Sigmoid colon (tissue), 7 donors: ENCODE measurements at places on chromosomes 7 and 10. TPM values are rescaled to one million over a fixed set of nuclear protein-coding genes. Genes with fewer than 3 reads are reported as not detected.

Gene CYP2C8
- total RNA-seq, result not detected

Gene POLR2J3
- 18.0 TPM for total RNA-seq

- no peak overlapping the region for H3K4me3 ChIP-seq
- DNase-seq, result no peak
- no peak overlapping the region for H3K27ac ChIP-seq
- H3K27me3 ChIP-seq, result no peaks in the 10 kb centered on the region
Observed at GRCh38 chr10:132605390-132605789, 67.8 kb downstream of the INPP5A start.

DNA sequence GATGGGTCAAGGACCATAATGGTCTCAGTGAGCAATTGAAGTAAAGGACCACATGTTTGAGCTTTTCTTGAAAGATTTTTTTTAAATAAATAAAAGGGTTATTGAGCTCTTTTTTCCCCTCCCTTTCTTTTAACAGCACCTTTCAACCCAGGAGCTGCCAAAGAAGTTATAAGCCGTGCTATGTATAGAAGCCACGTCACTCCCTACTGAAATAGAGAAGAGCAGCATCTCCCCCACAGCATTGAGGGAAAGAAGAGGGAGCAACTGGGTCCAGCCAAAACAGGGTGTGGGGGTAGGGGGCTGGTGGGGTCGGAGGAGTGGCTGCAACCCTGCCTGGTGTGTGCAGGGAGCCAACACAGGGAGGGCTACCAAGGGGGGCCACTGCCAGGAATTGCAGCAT lies 227.2 kb downstream of the PLXNA4 start:
- H3K4me1 ChIP-seq, result peaks cover 7% of the 10 kb centered on the region
- no peak for DNase-seq
- H3K4me3 ChIP-seq, result no peak overlapping the region
- no peak overlapping the region for H3K27ac ChIP-seq
- no peaks in the 10 kb centered on the region for H3K36me3 ChIP-seq

GRCh38 chr10:30607814-30608213 lies 21.7 kb downstream of the LYZL2 start:
- H3K27ac ChIP-seq, result no peak overlapping the region
- H3K4me1 ChIP-seq, result no peaks in the 10 kb centered on the region
- no peak overlapping the region for H3K4me3 ChIP-seq
- no peak for DNase-seq
- no peaks in the 10 kb centered on the region for H3K27me3 ChIP-seq
